ENCODE measurements at places on chromosomes 2 and 18.

DNA sequence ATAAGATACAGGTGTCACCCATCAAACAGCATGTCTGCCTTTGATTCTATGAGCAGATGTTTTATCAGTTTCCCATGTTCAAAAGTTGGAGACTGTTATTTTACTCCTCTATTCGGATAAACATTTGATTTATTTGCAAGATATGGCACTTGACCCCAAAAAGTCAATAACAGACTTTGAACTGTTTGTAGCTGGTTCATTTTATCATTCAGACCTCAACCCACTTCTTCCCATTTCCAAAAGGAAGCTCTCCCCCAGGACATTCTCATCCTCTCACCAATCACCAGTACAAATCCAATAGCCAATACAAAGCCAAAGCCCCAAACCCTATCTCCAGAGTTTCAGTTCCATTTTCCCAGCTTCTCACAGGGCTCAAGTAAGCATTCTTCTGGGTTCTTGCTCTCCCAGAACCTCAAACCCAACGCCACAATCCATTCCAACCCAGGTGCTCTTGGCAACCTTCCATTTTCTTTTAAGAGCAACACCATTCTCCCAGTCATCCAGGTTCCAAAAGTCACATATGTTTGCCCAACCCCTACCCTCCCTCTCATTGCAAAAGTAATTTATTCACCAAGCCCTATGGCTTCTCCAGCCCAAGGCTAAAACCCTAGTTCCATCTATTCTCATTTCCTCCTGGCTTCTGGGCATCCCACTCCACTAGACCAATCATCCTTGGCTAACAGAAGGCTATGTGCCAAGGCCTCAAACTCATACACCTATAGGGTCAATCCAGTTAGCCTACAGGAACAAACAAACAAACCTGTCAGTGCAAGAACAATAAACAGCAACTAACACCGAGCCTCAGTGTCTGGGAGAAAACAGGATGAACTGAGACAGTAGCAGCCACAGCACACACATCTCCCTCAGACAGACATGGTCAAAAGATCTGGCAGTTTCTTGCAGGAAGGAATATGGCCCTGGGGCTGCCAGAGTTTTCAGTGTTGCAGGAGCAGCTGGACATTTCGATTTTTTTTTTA lies 9.2 kb downstream of the ACVR1 start:
- DNase-seq: no peak

DNA sequence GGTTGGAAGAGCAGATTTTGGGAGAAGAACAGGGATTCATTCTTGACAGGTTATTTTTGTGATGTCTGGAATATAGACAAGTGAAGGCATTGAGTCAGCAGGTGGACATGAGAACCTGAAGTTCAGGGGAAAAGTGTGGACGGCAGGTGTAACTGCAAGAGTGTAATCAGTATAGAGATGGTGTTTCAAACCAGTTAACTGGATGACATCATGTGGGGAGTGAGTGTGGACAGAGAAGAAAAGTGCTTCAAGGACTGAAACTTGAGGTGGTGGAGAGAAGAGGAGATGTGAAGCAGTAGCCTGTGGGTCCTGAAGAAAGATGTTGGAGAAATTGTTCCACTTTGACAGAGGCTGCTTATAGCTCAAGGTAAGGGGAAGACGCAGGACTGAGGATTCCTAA lies 7.1 kb downstream of the IL1RL1 start:
- DNase-seq: no peak

DNA sequence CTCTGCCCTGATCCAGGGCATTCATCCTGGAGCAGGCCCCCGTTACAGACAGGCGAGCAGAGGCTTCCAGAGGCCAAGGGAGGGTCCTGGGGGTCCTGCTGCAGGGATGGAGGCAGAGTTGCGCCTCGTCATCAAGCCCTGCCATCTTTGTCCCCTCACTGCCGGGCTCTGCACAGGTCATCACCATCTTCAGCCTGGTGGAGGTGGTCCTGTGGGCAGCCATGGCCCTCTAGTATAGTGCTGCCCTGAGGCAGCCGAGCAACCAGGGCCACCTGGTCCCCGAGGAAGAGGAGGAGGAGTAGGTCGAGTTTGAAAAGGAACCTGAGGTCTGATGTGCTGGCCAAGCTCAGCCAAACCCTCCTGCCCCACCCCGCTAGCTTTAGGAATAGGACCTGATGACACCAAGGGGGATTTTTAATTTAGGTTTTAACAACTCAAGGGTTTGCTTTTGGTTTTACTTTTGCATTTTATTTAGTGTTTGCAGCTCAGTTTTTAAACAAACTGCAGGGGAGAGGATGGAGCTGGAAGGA lies 8.8 kb upstream of the ALPI start:
- DNase-seq: peak; percentile 53

- DNase-seq: no peak
Measured at GRCh38 chr2:53104263-53104662, 663.3 kb upstream of the CHAC2 start.

GRCh38 chr18:72544092-72544886 lies at the start of gene CBLN2:
TSS of gene CBLN2 (minus strand) at chr18:72544342. CDS start at chr18:72542160, 2,182 bp downstream.
- no peak for DNase-seq

DNA sequence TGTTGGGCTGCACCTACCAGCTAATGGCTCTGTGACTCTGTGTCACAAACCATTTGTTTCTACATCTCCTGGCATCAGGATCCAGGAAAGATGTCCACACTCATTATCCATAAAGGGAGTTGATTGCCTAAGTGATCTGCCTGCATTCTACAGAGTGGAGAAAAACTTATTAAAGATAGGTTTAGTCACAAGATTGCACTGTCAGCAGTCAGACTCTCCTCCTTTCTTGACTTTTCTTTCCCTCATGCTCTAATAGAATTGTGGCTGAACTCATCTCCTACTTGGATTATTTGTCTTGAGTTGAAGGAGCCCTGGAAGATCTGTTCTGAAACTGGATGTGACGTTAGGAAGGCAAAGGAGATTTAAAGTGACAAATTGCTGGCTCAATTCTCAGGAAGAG lies 152.7 kb downstream of the SLC8A1 start:
- DNase-seq: no peak

- no peak for DNase-seq
Measured at GRCh38 chr18:63158676-63159291, 160.8 kb downstream of the BCL2 start.

DNA sequence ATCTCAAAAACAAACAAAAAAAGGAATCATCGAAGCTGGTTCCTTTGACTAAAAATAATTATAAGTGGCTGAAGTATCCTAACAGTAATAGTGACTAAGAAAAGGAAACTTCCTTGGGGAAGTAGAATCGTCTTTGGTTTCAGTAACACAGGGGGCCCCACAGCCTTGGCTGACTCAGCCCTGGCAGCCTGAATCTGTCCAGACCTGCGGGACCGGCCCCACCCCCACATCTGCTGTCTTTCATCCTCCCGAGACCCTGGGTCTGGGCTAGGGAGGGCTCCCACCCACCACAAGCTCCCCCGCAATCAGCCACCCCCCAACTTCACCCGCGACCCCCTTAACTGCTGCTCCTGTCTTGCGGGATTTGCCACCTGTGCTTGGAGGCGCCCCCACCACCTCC lies 1452.6 kb upstream of the ACVR2A start:
- no peak for DNase-seq

- DNase-seq: no peak
Measured at GRCh38 chr2:74083750-74084149, 64.0 kb downstream of the BOLA3 start.

GRCh38 chr2:238568455-238569440 lies 142.0 kb downstream of the ASB1 start:
- DNase-seq: no peak

DNA sequence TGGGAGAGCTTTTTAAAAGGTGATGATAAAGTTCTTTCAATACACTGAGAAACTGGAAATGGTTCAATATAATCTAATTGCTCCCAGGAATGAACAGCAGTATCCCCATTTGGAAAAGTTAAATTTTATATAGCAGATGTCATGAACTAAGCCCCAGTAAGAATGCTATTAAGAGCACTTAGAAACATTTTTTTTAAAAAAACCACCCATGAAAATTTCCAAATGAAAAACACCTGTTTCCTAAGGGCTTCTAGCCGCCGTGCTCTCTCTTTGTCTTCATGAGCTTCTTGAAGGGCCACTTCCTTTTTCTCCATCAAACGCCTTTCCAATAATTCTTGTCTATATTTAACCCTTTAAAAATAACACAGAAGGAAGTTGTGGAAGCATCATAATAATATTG lies 77.0 kb downstream of the UPP2 start:
- no peak for DNase-seq

- DNase-seq: no peak
Measured at GRCh38 chr2:20242727-20243377, 17.9 kb upstream of the SDC1 start.

GRCh38 chr2:25926984-25927756 lies 48.9 kb upstream of the ASXL2 start:
- no peak for DNase-seq

GRCh38 chr2:84906108-84906899 lies 848 bp downstream of the TMSB10 start:
- DNase-seq: peak; percentile 78

GRCh38 chr2:23669413-23670244 lies 257.3 kb downstream of the ATAD2B start:
- DNase-seq: no peak

DNA sequence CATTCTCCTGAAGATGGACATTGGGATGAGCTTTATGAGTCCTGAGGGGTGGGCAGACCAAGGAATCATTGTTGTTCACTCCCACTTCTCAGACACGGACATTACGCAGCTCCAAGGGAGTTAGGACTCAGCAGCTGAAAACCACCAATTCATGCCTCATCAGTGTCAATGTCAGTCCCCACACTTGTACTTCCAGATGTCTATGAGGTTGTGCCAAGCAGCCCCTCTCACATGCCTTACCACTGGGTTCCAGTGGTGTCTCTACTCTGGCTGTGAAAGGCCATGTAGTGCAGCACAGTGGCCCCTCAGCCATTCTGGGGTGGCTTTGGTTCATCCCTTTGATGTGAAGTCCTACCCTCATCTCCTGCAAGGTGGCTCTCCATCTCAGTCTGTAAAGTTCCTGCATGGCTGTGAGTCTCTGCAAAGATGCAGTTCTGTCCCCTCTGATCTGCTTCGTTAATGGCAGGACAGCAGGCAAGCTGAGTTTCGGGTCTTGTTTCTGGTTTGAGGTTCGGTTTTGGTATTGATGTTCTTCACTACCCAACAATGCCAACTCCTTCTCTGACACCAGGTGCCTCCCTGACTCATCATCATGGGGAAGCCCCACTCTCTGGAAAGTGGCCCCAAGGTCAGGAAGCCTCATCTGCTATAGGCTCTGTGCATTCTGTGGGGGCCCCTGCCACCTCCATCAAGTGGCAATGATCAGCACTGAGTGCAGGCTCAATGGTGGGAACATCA lies 14.0 kb upstream of the COL6A3 start:
- DNase-seq: no peak

- DNase-seq: no peak
Measured at GRCh38 chr2:50691513-50691912, 340.4 kb downstream of the NRXN1 start.

DNA sequence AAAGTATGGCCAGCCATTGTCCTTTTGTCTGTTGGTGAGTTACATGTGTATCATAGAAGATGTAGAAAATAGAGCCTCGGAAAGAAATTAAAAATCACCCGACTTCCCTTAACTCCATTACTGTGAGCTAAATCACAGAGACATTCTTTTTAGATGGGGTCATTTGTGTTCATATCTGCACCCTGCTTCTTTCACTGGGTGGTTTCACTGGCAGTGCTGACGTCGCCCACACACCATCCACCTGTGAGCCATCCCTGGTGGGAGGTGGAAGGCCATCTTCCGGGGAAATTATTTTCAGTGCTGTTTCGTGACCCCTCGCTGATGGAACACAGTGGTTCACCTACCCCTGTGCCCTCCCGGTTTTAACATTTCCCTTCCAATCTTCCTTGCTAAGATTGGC lies 21.2 kb downstream of the SH3BP4 start:
- DNase-seq: no peak

- no peak for DNase-seq
Measured at GRCh38 chr2:234373060-234373459, 123.8 kb downstream of the ARL4C start.

GRCh38 chr2:172179045-172179701 lies 76.5 kb upstream of the DLX2 start:
- DNase-seq: no peak

GRCh38 chr2:205171261-205171940 lies 510.9 kb upstream of the NRP2 start:
- no peak for DNase-seq

GRCh38 chr2:175181877-175182308 lies 383 bp upstream of the ATP5MC3 start:
- DNase-seq: no peak

DNA sequence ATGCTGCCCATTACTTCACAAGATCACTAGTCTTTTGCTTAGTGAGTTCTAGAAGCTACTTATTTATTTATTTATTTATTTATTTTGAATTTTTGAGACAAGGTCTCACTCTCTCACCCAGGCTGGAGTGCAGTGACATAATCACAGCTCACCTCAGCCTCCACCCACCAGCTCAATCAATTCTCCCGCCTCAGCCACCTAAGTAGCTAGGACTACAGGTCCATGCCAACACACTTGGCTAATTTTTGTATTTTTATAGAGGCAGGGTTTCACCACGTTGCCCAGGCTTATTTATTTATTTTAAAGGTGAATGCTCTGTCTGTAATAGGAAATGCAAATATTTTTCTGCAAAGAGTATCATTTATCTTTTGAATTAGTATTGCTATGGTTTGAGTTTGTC lies 67.7 kb downstream of the ATAD2B start:
- DNase-seq: no peak

DNA sequence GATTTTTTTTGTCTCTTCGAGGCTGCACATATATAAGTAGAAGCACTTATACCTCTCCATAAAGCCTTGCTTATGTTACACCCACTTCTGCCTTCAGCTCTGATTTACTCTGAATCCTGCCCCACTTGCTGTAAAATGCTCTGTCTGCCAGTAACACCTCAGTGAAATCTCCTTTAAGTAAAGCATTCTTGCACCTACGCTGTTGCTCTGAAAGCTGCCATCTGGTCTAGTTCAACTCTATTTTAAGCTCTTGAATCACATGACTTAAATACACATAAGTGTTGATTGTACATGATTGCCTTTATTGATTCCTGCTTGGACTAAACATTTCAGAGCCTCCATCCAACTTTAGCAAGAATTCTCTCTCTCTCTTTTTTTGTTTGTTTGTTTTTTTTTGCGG lies 609.0 kb upstream of the CELF4 start:
- no peak for DNase-seq

DNA sequence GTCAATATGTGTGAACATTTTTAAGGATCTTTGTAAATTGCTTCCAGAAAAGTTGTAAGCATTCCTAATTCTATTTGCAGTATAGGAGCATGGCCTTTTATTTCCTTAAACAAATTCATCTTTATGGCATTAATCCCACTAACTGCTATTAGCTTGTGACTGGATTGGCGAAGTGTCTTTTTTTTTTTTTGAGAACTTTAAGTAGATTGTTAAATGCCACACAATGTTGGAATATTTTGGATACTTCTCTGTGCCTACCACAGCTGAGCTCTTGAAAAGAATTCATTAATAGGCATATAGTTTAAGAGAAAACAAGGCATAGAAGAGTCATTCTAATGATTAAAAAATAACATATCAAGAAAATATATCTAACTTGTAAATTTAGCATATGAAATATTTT lies 129.7 kb downstream of the LAMA3 start:
- no peak for DNase-seq

- DNase-seq: no peak
Measured at GRCh38 chr2:148533004-148533403, 111.5 kb upstream of the EPC2 start.

Measured in suprapubic skin (tissue), 4 donors.